ENCODE measurements at places on chromosomes 13 and 19.

DNA sequence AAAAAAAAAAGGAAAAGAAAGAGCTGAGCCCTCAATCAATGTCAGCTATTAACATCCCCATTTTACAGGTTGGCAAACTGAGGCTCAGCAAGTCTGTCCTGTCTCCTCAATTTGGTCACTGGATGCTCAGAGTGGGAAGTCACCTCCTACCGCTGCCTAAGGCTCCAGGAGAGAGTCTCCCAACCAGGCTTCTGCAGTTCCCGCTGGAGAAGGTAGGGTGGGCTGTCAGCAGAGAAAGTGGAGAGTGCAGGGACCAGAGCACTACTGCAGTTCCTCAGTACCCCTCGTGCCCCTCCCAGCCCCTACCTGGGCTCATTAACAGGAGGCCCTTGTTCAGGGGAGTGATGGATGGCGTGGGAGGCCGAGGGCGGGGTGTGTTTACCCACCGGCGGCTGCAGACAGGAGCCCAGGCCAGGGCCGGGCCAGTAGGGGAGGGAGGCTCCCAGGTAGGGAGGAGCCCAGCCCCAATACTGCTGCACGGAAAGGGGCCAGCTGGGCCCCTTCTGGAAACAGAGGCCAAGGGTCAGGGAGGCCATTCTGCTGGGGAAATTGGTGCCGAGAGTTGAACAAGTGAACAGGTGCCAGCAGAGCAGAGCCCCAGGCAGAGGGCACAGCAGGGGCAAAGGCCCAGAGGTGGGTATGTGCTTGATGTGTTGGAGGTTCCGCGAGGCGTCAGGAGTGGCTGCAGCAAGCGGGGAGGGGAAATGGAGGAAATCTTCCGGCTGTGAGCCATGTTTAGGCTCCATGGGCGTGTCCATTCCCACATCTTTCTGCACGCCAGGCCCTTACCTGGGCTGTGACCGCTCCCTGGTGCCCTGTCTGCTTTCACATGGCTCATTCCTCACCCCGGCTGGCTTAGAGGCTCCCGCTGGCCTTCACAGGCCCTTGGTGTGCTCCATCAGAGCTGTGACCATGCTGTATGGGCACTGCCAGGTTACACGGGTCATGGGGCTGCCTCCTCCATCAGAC is 7.6 kb upstream of the COMP start:
- no peak for DNase-seq

DNA sequence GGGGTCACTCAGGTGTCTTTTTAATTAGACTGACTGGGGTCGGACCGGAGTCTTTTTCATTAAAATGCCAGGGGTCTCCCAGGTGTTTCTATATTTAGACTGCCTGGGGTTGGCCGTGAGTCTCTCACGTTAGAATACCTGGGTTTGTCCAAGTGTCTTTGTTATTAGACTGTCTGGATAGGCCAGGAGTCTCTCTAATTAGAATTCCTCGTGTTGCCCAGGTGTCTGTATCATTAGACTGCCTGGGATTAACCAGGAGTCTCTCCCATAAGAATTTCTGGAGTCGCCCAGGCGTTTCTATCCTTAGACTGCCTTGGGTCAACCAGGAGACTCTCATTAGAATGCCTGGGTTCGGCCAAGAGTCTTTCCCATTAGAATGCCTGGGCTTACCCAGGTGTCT is 1445.7 kb downstream of the UQCRFS1 start:
- no peak for DNase-seq

DNA sequence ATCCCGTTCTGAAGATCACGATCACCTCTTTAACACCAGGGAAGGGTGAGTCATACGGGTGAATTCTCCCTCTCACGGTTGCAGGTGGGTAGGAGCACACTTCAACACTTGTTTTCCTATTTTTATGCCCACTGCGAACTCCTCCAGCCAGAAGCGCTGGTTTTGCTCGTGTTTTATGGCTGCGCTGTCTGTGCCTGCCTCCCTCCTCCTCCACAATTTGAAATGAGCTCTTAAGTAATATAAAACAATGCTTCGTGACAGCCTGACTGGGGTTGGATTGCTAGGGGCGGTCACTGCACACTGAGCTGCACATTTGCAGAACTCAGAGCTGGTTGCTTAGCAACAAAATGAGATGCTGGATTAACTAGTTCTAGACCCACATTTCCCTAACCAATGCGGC is 12.9 kb downstream of the CCDC70 start:
- DNase-seq, result no peak

- no peak for DNase-seq
Measured at GRCh38 chr19:55113570-55114039, 3.8 kb downstream of the PPP1R12C start.

DNA sequence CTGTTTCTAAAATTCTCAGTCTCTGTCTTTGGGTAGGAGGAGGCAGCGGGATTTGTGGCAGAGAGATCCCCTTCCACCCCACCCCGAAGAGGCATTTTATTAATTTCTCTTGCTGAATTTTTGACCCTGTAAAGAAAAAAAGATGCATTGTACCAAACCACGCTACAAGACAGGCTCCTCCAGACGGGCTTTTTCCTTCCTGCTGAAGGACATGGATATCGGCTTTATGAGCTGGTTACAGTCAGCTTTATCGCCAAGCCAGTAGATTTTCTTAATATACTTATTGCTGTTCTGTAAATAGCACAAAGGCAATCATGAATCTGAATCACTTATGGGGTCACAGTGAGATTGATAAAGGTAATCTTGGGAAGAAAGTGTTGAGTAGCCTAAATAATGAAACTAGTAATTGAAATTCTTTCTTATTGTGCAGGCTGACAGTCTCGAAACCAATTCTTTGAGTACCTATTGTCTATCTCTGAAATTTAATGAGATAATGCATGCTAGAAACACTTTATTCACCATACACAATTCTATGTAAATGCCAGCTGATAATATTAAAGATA is 24.5 kb downstream of the MBNL2 start:
- no peak for DNase-seq

- no peak for DNase-seq
Measured at GRCh38 chr13:110944121-110944967, 29.5 kb upstream of the ANKRD10 start.

GRCh38 chr13:52162279-52163101 is 3.1 kb upstream of the NEK3 start:
- no peak for DNase-seq

DNA sequence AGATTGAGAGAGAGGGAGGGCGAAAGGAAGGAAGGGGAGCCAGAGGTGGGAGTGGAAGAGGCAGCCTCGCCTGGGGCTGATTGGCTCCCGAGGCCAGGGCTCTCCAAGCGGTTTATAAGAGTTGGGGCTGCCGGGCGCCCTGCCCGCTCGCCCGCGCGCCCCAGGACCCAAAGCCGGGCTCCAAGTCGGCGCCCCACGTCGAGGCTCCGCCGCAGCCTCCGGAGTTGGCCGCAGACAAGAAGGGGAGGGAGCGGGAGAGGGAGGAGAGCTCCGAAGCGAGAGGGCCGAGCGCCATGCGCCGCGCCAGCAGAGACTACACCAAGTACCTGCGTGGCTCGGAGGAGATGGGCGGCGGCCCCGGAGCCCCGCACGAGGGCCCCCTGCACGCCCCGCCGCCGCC is at the start of gene TNFSF11:
TSS of gene TNFSF11 (plus strand) at position 142 of the 400 bp plus-strand sequence. CDS start at position 294, 152 bp downstream.
- DNase-seq, result no peak

GRCh38 chr19:35975608-35976214 is 19.3 kb upstream of the SDHAF1 start:
- no peak for DNase-seq

DNA sequence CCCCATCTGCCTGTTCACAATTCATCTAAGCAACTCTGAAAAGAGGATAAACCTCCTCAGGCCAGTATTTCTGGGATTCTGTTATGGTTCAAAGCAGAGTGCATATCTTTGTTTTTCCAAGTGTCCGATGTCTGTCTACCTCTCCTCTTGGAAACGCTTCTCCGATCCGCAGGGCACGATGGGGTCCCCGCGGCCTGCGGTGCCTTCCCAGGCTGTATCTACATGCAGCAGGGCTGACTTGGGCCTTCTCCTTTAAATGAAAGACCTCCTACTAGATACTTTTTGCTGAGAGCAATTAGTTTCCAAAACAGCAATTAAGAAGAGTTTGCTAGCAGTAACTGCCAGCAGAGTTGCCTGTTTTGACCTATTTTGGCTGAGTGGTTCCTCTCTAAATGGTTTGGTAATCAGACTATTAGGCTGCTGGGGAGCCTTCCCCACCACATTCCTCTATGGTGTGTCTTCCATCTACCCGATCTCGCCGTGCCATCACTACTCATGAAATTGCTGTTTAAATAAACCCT is 23.5 kb downstream of the COL4A2 start:
- no peak for DNase-seq

GRCh38 chr13:62205273-62205672 is 789.6 kb upstream of the PCDH20 start:
- DNase-seq, result no peak

GRCh38 chr19:38389101-38389925 is 816 bp downstream of the SPRED3 start:
- DNase-seq, result no peak

DNA sequence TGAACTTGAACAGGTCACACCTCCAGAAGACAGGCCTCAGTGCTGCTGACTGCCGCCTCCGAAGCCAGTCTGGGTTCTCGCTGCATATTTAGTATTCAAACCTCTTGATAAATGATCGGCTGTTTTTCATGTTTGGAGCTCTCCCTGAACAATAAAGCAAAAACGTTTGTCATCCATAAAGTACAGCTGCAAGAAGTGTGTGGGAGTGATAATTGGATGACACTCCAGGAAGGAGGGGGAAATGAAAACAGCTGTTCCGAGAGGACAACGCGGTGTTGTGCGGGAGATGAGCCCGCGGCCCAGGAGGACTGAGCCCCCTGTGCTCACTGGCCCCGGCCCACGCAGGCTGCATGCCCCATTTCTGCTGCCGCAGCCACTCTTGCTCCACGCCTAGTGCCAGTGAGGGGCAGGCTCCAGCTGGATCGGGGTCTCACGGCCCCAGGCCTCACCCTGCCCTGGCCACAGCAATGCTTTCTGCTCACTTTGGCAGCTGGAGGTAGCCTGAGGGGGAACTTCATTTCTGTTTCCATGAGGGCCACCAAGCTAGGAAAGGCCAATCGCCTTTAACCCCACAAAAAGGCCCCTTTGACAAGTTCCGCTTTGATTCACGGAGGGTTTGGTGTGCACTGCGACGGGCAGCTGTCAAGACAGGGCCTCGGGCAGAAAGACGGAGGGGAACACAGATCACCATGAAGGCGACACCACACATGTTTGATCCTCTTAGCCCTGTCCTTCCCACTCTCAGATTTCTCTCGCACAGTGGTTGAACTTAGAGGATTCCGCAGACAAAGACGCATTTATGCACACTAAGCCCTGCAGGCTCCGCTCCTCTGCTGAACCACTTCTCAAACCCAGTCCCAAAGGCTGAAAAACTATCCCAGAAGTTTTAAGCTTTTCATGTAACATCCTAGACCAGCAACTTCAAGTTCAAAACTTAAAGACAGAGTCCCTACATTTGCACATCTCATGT is 537.6 kb downstream of the EFNB2 start:
- DNase-seq, result no peak

GRCh38 chr13:84651288-84651687 is 769.0 kb upstream of the SLITRK1 start:
- no peak for DNase-seq

DNA sequence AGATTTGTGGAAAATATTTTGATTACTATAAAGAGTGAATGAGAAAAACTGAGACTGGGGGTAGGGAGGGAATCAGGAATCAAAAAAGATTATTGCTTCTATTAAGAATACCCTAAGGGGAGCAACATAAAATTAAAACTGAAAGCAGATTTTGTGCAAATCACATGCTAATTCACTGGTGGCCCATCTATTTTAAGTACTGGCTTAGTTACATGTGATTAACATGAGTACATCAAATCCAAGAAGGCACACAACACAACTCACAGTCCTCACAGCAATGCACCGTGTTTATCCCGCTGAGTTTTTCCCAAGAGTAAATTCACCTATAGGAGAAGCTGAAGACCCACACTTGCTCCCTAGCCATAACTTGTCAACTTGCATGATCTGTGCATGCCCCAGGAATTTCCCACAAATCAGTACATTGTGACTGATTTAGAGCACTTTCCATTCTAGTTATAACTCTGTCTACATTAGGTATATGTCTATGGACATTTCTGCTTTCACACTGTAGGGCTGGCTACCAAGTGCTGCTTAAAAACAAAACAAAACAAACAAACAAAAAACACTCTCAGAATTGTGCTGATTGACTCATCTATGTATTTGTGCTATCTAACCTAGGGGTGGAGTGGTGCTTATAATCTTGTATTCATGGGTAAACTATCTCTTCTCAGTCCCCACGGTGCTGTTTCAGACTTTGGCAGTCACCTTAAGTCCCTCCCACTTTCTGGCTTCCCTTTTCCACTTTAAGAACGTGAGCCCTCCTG is 24.3 kb downstream of the AMER2 start:
- no peak for DNase-seq

DNA sequence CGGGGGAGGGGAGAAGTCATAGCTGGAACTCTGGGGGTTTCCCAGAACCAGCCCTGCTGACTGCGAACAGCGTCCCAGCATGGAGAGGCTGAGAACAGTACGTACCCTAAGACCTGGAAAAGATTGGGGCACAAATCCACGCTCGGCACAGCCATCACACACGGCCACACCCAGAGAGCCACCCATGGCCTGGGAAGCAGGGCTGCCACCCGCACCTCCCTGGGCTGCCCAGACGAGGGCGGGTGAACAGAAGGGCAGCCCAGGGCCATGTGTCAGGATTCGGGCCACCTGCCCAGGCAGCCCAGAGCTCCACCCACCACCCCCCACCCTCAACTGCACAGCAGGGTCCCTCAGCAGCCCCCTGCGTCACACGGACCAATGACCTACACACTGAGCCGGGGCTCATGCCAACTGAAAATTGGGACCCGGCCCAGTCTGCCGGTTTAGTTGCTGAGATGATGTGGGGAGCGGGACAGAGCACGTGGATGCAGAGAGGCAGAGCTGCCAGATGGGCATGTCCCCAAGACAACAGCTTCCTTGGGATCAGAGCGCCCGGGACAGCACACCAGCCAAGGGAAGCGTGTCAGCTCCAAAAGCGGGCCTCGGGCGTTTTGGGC is 8.5 kb downstream of the UBXN6 start:
- no peak for DNase-seq

DNA sequence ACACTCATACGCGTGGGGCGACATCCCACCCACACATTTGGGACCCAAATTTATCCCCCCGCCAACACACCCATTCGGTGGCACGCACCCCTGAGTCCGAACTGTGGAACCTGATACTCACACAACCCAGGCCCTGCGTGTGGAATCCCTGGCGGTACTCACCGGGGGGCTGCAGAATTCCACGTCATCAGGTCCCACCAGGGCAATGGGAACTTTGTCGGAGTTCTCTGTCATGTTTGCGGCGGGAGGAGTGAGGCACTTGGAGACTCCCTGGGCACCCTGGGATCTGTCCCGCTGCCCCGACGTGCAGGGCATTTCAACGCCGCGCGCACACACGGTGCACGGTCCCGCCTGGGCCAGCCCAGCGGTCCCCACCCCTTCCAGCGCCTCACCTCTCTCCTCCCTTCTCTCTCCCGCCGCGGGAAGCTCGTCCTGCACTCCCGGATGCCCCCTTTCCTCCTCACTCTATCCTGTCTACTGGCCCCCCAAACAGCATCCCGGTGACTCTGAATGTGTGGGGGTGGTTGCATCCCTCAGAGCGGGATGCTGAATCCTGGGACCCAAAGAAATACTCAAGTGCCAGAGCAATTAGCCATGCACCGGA is at the start of gene CNMD:
TSS of gene CNMD (minus strand) at position 353 of the 604 bp plus-strand sequence. CDS start at position 234, 119 bp downstream.
- DNase-seq, result no peak
